Amniotic epithelial cell (primary cell): ENCODE measurements at places on chromosomes 13 and 19.

DNA sequence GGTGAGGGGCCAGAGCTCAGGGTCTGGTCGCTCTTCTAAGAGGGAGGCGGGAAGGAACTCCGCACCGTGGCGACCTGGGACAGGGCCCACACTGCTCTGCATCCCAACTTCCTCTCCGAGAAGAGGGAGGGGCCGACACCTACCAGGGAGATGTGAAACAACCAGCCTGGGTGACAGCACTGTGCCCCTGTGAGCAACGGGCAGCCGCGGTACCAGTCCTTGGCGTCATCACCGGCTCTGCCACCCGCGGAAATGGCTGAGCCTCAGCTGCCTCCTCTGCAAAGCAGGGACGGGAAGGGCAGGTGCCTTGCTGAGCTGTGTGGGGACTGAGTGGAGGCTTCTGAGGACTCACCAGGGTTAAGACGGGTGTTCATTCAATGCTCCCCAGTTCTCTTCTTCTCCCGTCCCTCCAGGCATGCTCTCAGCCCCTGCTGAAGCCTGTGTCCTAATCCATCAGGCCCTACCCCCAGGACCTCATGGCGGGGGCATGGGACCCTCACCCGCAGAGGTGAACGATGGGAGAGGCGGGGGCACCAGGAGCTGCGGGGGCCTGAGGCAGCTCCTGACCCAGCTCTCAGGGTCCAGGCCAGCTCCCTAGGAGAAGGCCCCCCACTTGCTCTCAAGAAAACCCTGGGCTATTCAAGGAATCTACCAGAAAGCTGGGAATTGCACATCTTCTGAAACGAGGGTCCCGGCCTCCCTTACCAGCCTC is 9.3 kb downstream of the ZNF787 start:
- DNase-seq: no peak

GRCh38 chr13:45779901-45780300 is 71.7 kb downstream of the SIAH3 start:
- no peak for DNase-seq

- no peak for DNase-seq
Observed at GRCh38 chr13:38970380-38971051, 20.1 kb downstream of the STOML3 start.

DNA sequence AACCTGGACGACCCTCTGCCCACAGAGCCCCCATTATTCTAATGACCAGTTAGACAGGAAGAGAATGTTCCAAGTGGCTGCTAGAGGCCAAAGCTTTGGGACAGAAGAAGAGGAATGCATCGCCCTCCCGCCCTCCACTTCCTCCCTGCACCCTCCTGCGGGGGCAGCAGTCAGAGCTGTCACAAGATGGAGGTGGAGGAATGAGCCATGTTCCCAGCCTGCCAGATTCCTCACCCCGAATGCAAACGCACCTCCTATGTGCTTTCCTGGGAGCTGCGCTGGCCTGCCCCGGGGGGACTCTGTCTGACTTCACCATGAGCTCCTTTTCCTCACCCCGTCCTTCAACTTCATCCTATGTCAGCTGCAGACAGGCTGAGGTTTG is 1.7 kb downstream of the YJEFN3 start:
- no peak for DNase-seq

DNA sequence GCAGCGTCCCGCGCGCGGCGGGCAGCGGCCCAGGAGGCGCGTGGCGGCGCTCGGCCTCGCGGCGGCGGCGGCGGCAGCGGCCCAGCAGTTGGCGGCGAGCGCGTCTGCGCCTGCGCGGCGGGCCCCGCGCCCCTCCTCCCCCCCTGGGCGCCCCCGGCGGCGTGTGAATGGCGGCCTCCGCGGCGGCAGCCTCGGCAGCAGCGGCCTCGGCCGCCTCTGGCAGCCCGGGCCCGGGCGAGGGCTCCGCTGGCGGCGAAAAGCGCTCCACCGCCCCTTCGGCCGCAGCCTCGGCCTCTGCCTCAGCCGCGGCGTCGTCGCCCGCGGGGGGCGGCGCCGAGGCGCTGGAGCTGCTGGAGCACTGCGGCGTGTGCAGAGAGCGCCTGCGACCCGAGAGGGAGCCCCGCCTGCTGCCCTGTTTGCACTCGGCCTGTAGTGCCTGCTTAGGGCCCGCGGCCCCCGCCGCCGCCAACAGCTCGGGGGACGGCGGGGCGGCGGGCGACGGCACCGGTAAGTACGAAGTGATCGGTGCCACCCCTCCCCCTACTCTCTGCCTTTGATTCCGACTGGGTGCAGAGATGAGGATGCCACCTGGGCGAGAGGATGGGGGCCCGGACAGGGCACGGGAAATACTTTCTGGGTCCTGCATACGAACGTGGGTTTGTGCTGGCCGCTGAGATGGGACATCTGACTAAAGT is 874 bp downstream of the TRIM28 start:
- peak; percentile 46 for DNase-seq

GRCh38 chr13:35771898-35772297 is 295.4 kb upstream of the MAB21L1 start:
- peak; percentile 79 for DNase-seq

- DNase-seq: no peak
Observed at GRCh38 chr19:17688853-17689595, 870 bp upstream of the UNC13A start.

DNA sequence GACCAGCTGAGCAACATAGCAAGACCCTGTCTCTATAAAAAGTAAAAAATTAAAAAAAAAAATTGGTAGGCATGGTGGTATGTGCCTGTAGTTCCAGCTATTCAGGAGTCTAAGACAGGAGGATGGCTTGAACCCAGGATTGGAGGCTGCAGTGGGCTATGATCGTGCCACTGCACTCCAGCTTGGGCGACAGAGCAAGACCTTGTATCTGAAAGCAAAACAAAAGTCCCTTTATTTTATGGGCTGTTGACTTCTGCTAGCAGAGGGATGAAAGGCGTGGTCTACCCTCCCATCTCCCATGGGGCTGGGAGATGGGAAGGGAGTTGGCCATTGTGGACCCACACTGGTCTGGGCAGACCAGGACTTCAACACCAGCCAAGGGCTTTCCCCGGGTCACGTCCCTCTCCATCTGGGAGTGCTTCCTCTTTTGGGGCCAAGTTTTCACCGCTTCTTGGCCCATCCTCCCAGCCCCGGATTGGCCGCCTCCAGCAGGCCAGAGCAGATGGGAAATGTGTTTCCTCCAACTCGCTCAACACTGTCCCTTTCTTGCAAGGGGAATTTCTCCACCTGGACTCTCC is 2.2 kb upstream of the TNFSF9 start:
- no peak for DNase-seq

DNA sequence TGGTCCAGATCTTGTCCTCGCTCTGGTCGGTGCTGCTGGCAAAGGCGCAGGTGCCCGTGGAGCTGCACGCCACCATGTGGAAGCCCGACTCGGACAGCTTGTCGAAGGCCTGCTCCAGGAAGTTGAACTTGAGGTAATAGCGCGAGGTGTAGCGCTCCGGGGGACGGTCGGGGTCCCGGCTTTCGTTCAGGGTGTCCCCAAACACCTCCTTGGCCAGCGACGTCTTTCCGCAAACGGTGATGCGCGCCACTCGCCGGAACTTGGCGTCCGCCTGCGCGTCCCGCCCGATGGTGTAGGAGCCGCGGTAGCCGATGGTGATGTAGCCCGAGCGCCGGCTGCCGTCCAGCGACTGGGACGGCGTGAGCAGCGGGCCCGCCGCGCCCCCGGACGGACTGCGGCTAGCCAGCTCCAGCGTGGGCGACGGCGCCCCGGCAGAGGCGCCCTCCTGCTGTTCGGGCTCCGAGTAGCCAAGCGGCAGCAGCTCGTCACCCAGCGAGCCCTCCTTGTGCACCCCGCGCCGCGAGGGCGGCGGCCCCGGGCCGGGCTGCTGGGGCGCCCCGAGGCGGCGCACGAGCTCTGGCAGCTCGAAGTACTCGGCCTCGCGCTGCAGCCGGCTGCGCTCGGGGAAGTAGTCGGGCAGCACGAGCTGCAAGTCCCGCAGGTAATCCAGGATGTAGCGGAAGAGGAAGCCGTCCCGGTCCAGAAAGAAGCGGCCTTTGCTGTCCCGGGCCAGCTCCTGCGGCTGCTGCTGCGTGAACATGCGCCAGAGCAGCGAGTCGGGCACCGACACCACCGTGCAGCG is 801 bp downstream of the KCTD12 start:
- DNase-seq: peak; percentile 70

GRCh38 chr19:45450012-45450333 is 17.8 kb upstream of the FOSB start:
- DNase-seq: no peak

DNA sequence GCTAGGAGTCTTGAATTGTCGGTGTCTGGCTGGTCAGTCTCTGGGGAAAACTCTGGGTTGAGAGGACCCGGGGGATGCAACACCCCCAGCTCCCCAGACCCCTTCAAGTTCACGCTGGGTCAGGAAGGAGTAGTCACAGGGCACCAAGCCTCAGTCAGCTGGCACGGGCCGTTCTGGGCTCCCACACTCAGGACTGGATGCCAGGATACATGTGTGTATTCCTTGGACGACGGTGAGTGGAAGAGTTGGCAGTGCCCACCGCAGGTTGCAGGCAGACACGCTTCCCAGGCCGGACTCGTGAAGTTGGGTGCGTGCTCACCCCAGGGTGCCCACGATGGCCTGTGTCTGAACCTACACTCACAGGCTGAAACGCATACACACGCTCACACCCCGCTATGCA is 5.5 kb downstream of the GADD45B start:
- DNase-seq: no peak

DNA sequence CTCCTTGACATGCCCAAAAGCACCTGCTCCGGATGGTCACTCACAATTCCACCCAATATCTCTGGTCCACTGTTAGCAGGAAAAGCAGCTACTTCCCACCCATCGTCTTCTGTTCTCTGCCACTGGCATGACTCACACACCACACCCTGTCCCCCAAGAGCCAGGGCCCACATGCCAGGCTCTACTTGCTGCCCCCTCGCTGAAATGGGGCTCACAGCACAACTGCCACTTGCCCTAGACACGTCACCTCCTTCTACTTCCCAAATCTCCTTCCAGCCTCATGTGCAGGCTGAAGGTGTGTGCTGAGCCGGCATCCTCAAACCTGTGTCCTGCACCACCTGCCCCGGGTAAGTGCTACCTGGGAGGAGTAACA is 65.0 kb downstream of the TBC1D4 start:
- DNase-seq: no peak

DNA sequence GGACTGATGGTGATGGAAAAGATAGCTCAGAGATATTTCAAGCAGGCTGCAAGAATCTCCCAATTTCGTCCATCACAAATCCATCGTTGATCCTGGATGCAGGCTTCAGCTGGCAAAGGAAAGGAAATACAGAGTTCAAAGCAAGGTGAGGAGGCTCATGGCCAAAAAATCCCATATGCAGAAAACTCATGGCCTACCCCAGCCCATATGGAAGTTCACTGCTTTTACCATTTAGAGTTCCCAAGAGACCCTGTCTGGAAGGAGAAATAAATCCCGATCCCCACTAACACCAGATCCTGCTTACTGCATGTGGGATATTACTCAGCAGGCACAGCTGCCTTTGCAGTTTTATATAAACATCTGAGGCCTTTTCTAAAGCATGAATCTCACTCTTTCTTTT is 412.9 kb upstream of the SPRY2 start:
- no peak for DNase-seq

DNA sequence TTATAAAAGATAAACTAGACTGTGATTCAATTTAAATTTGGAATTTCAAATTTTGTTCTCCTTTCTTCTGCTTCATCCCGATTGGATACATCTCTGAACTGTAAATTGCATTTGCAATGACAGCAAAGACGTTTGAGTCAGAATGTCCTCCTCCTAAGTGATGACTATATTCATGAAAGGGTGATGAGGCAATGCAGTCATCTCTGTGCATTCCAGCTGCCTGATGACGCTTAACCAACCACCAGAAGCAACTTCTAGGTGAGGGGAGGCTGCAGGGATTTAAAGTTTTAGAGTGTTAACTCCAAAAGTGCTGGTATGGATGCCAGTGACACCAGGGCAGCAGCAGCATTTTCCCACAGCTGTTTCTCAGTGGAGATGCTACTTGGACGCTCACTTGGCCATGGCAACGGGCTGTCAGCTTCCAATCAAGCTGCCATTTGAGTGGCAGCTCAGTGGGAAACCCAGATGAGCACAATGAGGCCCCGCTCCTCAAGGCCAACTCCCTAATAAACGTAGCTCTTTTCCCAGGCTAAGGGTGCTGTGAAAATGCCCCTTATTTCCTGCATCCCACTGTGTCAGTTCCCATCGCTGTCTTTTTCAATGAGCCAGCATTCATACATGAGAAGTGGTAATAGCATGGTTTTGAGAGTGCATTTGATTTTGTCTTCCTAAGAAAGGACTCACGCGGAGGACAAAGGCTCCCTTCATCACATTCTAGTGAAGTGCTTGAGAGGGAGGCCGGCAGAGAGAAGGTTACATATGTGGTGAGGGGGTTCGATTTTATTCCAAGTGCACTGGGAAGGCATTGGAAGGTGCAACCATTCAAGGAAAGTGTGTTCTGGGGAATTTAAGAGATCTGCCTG is 45.2 kb upstream of the AMER2 start:
- peak; percentile 86 for DNase-seq

- no peak for DNase-seq
Observed at GRCh38 chr13:96093296-96094006, 3.5 kb downstream of the HS6ST3 start.

DNA sequence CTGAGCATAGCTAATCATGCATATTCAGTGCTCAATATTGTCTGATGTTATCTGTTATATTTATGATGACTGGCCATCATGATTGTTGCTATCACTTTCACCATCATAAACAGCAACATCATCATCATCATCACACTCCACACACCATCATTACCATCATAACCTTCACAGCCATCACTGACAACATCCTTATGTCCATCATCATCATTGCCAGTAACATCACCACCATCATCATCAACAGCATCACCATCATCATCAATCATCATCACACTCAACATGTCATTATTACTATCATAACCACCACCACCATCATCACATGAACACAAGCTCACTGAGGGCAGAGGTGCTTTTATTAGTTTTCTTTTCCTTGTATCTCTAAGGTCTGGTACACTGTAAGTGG is 75.9 kb downstream of the MBD3L1 start:
- DNase-seq: no peak

- DNase-seq: no peak
Observed at GRCh38 chr13:51957377-51958216, 53.7 kb downstream of the ATP7B start.
